ENCODE measurements at places on chromosomes 4 and X. TPM values are rescaled to one million over a fixed set of nuclear protein-coding genes. Genes with fewer than 3 reads are reported as not detected.
A peak's percentile ranks its signal among the peaks of the same experiment; 100 is the strongest.

GRCh38 chrX:49995107-49995731 is 72.8 kb downstream of the CLCN5 start:
- no peaks in the 10 kb centered on the region for H3K36me3 ChIP-seq
- peak; percentile 30 for DNase-seq
- H3K27me3 ChIP-seq = no peaks in the 10 kb centered on the region
- H3K4me1 ChIP-seq = peaks cover 13% of the 10 kb centered on the region
- no peak overlapping the region for H3K27ac ChIP-seq
- H3K4me3 ChIP-seq = no peak overlapping the region

GRCh38 chr4:159937595-159937994 is 834.7 kb downstream of the RAPGEF2 start:
- H3K27ac ChIP-seq = no peak overlapping the region
- H3K27me3 ChIP-seq = no peaks in the 10 kb centered on the region
- H3K4me3 ChIP-seq = no peak overlapping the region
- no peaks in the 10 kb centered on the region for H3K4me1 ChIP-seq
- no peaks in the 10 kb centered on the region for H3K36me3 ChIP-seq

- H3K4me3 ChIP-seq = no peak overlapping the region
- no peaks in the 10 kb centered on the region for H3K36me3 ChIP-seq
- no peak for DNase-seq
- H3K27me3 ChIP-seq = no peaks in the 10 kb centered on the region
Measured at GRCh38 chr4:153645183-153645582, 38.9 kb upstream of the TLR2 start.

DNA sequence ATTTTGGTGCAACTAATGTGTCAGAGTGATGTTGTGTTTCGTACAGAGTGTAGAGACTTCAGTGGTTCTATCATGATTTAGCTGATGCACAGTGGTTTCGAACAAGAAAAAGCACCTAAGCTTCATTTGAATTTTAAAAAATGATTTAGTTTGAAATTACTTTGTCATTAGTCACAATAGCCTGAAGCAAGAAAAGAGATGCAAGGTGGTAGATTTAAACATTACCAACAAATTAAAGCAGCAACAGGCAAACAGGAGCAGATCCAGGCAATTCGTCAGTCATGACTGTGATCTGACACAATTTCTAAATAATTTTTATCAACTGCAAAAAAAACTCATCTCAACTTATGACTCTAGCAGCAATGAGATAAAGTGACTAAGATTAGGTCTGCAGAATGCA is 24.6 kb upstream of the COX7B2 start:
- no peak for DNase-seq
- H3K27me3 ChIP-seq = no peaks in the 10 kb centered on the region
- no peaks in the 10 kb centered on the region for H3K36me3 ChIP-seq
- no peak overlapping the region for H3K27ac ChIP-seq

DNA sequence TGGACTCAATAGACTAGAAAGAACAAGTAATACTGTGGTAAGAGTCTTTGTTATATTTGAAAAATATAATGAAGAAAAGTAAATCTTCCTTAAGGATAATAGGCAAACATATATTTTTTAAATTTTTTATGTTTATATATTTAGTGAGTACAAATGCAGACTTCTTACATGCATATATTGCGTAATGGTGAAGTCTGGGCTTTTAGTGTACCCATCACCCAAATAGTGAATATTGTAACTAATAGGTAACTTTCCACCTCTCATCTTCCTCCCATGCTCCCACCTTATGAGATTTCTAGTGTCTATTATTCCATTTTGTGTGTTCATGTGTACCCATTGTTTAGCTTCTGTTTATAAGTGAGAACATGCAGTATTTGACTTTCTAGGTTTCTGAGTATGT is 711.2 kb upstream of the NDST4 start:
- no peaks in the 10 kb centered on the region for H3K4me1 ChIP-seq
- no peaks in the 10 kb centered on the region for H3K36me3 ChIP-seq
- no peak for DNase-seq
- H3K27ac ChIP-seq = no peak overlapping the region
- no peak overlapping the region for H3K4me3 ChIP-seq
- no peaks in the 10 kb centered on the region for H3K27me3 ChIP-seq

DNA sequence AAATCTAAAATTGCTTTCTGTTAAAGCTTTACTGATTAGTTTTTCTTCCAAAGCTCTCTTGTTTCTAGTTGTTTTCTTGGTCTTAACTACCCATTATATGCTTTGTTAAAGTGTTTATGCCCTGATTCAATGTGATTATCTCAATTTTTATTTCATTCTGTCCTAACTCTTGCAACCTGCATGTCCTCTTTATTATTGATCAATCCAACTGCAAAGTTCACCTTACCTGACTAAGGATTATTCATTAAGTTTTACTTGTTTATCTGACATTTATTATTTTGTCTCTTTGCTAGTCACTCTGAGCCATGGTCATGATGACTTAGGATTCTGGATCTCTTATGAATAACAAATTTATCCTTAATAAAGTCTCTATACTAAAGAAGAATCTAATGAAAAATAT is 15.8 kb downstream of the UGT2B10 start:
- no peak overlapping the region for H3K27ac ChIP-seq
- H3K27me3 ChIP-seq = no peaks in the 10 kb centered on the region
- no peak for DNase-seq

DNA sequence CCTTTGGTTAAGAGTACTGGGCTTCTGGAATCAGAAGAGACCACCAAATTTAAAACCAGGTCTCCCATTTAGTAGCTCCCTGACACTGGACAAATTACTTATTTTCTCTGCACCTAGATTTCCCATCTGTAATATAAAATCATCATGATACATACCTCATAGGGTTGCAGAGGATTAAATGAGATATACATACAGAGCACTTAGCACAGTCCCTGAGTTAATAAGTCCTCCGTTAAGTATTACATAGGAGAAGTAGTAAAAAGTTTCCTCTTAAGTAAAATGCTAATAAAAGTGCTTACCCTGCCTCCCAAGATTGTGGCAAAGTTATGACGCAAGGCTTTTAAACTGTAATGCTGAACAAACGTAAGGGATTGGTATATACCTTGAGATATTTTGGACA is 539 bp upstream of the CHIC1 start:
- no peak overlapping the region for H3K27ac ChIP-seq
- H3K4me1 ChIP-seq = no peaks in the 10 kb centered on the region
- H3K36me3 ChIP-seq = no peaks in the 10 kb centered on the region
- no peak for DNase-seq

DNA sequence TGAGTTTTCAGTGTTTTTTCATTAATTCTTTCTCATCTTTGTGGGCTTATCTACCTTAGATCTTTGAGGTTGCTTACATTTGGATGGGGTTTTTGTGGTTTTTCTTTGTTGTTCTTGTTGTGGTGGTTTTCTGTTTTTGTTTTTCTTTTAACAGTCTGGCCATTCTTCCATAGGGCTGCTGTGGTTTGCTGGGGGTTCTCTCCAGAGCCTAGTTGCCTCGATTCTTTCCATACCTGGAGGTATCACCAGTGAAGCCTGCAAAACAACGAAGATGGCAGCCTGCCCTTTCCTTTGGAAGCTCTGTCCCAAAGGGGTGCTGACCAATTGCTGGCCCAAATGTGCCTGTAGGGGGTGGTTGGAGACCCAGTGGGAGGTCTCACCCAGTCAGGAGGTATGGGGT is 168.6 kb upstream of the CLNK start:
- H3K4me3 ChIP-seq = no peak overlapping the region
- H3K36me3 ChIP-seq = no peaks in the 10 kb centered on the region
- H3K4me1 ChIP-seq = no peaks in the 10 kb centered on the region
- no peak overlapping the region for H3K27ac ChIP-seq
- no peaks in the 10 kb centered on the region for H3K27me3 ChIP-seq

DNA sequence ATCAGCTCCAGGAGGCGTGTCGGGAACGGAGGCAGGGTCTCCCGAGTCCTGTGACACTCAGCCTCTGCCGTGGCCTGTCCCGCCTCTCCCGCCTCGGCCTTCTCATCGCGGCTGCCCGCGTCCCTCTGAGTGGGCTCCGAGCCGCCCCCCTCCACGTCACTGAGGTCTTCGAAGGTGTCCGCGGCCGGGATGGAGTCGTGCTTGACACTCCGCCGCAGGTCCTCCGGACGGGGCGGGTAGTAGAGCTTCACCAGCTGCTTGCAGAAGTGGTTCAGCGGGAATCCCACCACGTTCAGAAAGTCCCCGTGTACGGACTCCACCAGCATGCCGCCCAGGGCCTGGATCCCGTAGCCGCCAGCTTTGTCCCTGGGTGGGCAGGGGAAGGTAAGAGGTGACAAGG is 25.0 kb downstream of the ASMTL start:
- no peak overlapping the region for H3K27ac ChIP-seq
- H3K27me3 ChIP-seq = no peaks in the 10 kb centered on the region
- DNase-seq = no peak

DNA sequence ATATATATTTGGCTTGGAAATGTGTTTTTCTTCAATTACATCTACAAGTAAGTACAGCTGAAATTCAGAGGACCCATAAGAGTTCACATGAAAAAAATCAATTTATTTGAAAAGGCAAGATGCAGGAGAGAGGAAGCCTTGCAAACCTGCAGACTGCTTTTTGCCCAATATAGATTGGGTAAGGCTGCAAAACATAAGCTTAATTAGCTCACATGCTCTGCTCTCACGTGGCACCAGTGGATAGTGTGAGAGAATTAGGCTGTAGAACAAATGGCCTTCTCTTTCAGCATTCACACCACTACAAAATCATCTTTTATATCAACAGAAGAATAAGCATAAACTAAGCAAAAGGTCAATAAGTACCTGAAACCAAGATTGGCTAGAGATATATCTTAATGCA is 26.1 kb downstream of the NUDT6 start:
- H3K27me3 ChIP-seq = no peaks in the 10 kb centered on the region
- H3K4me1 ChIP-seq = no peaks in the 10 kb centered on the region
- no peak for DNase-seq
- no peaks in the 10 kb centered on the region for H3K36me3 ChIP-seq
- H3K27ac ChIP-seq = no peak overlapping the region

- no peaks in the 10 kb centered on the region for H3K4me1 ChIP-seq
- no peaks in the 10 kb centered on the region for H3K36me3 ChIP-seq
- H3K27ac ChIP-seq = no peak overlapping the region
- no peak overlapping the region for H3K4me3 ChIP-seq
- H3K27me3 ChIP-seq = no peaks in the 10 kb centered on the region
Measured at GRCh38 chrX:130937101-130937500, 34.1 kb upstream of the ENOX2 start.

DNA sequence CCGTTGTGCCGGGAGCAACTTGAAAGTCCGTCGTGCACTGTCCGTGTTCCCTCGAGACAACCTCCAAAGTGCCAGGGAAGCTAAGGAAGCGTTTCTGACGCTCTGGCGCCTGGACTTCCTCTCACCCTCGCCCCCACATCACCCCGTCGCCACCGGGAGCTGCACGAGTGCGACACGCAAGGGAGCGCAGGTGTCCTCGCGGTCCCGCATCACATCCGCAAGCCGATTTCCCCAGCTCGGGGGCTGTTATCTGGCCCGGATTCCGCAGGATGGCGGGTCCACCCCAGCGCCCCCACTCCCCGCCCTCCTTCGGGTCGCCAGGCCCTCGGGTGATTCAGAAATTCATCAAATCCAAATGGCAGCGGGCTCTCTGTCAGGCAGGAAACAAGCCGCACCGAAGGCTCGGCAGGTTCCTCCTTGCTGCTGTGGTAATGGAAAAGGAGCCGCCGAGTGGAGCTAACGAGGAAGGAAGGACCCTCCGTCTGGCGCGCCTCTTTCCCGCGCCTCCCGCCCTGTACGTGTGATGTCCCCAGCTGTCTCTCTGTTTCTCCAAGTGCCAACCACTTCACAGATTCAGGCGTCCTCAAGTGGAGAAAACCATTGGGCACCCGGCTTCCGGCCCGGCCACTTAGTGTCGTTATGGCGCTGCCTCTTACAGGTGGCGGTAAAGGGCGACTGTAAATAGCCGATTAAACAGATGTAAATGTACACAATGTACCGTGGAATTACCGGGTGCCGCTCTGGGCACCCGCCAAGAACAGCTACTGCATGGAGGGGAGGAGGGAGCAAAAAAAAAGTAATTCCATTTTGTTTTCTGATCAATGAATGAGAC is 921 bp upstream of the SETD7 start:
- peaks cover 40% of the 10 kb centered on the region for H3K4me1 ChIP-seq
- peaks cover 73% of the 10 kb centered on the region for H3K27me3 ChIP-seq
- DNase-seq = no peak
- no peak overlapping the region for H3K27ac ChIP-seq
- H3K36me3 ChIP-seq = no peaks in the 10 kb centered on the region

- H3K36me3 ChIP-seq = no peaks in the 10 kb centered on the region
- H3K4me1 ChIP-seq = 0 out of 2 replicates have a peak, but pooled peaks cover 9% of the 10 kb centered on the region
- no peak for DNase-seq
- no peaks in the 10 kb centered on the region for H3K27me3 ChIP-seq
- H3K4me3 ChIP-seq = no peak overlapping the region
Measured at GRCh38 chr4:74431113-74431826, 13.7 kb upstream of the AREG start.

- no peak overlapping the region for H3K4me3 ChIP-seq
- H3K27ac ChIP-seq = no peak overlapping the region
- no peaks in the 10 kb centered on the region for H3K36me3 ChIP-seq
- no peak for DNase-seq
- H3K4me1 ChIP-seq = no peaks in the 10 kb centered on the region
Measured at GRCh38 chr4:18319431-18319830, 297.9 kb upstream of the LCORL start.

DNA sequence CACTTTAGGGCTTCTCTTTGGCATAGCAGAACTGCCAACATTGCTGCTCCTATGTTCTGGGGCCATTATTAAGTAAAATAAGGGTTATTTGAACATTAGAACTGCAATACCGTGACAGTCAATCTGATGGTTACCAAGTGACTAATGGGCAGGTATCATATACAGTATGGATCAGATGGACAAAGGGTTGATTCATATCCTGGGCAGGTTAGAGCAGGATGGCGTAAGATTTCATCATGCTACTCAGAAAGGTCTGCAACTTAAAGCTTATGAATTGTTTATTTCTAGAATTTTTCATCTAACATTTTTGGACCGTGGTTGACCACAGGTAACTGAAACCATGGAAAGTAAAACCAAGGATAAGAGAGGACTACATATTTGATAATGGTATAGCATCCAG is 40.9 kb downstream of the BRCC3 start:
- H3K27me3 ChIP-seq = no peaks in the 10 kb centered on the region
- H3K27ac ChIP-seq = no peak overlapping the region
- peaks cover 7% of the 10 kb centered on the region for H3K4me1 ChIP-seq
- no peak for DNase-seq
- H3K4me3 ChIP-seq = no peak overlapping the region

GRCh38 chr4:836750-837301 is 10.9 kb upstream of the CPLX1 start:
- H3K27me3 ChIP-seq = peaks cover 18% of the 10 kb centered on the region
- peaks cover 13% of the 10 kb centered on the region for H3K4me1 ChIP-seq
- peak; percentile 22 for DNase-seq
- H3K27ac ChIP-seq = no peak overlapping the region
- no peaks in the 10 kb centered on the region for H3K36me3 ChIP-seq
- no peak overlapping the region for H3K4me3 ChIP-seq

The PNMA6A gene
- 0.11 TPM for total RNA-seq

The BCOR gene
- total RNA-seq = 18.6 TPM

The GLRB gene
- total RNA-seq = 0.24 TPM

The PAK3 gene
- not detected for total RNA-seq

The PTTG2 gene
- total RNA-seq = not detected

The CA5B gene
- total RNA-seq = 1.7 TPM

The MSX1 gene
- total RNA-seq = 13.8 TPM
